Activated CD8-positive, alpha-beta memory T cell treated with anti-CD3 and anti-CD28 coated beads for 1 hour (primary cell): ENCODE measurements at places on chromosomes 16 and 17.

- no peak for DNase-seq
Measured at GRCh38 chr16:58497468-58497867, 2.5 kb upstream of the NDRG4 start.

DNA sequence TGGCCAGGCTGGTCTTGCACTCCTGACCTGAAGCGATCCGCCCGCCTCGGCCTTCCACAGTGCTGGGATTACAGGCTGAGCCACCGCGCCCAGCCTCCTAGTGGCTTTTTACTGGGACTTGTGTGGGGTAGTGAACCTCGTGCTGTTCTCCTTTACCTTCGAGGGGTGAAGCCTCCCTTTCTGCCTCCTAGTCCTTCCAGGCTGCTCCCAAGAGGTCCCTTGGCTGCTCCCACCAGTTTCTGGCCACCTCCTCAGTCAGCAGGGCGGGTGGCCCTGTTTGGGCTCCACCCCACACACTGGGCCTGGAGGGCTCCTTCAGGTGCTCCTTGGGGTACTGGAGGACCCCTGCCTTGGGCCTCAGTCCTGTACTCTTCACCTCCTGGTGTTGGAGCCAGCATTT lies 70.9 kb upstream of the ZNF750 start:
- no peak for DNase-seq

DNA sequence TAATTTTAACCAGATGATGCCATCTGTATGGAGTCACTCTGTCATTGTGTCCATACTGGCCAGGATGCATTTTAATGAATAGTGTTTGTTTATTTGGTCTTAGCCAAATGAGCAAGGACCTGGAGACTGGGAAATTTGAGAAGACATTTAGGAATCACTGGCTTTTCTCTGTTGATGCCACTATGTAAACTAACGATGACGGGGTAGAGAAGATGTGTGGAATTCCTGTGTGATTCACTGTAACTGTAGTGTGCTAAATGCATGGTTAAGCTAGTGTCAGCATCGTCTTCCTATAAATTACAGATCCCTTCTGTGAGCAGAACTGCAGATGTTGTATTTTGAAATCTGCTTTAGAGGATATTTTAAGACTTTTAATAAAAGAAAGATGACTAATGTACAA lies 66.6 kb downstream of the NOS2 start:
- DNase-seq, result no peak

GRCh38 chr17:17824119-17824782 lies 12.5 kb downstream of the SREBF1 start:
- DNase-seq, result no peak
